Heart right ventricle (tissue), 16 donors: ENCODE measurements at places on chromosomes 16 and 17. TPM values are rescaled to one million over a fixed set of nuclear protein-coding genes. Genes with fewer than 3 reads are reported as not detected.

- no peak for DNase-seq
Measured at GRCh38 chr17:5416901-5417300, 2.6 kb downstream of the NUP88 start.

DNA sequence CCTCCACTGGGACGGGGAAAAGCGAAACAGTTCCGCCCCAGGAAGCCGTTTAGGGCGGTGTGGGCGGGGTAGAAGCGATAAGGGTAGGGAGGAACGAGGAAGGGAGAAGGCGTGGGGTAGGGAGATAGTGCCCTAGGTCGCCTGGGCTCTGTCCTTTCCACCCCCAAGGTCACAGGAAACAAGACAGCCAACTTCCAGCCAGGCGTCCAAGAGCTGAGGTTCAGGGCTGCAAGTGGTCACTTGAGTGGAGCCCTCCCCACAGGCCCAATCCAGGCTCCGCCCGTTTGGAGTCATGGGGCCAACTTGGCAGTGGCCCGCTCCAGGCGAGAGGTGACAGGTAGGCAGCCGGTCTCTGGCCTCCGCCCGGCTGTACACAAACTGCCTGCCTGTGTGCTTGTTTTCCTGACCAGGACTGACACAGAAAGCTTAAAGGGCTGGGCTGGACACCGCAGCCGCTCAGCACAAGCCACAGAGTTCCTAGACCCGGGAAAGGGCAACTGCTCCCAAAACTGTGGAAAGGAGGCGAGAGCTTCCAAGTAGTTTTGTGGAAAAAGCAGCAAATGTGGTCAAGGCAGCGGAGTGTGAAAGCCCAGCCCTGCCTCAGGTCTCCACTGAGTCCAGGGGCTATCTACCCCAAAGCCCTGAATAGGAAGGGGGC is at the start of gene RILP:
Gene RILP (minus strand): TSS at position 23 of the 658 bp plus-strand sequence. CDS start 62 bp downstream, outside the sequence.
- DNase-seq, result peak; percentile 89

DNA sequence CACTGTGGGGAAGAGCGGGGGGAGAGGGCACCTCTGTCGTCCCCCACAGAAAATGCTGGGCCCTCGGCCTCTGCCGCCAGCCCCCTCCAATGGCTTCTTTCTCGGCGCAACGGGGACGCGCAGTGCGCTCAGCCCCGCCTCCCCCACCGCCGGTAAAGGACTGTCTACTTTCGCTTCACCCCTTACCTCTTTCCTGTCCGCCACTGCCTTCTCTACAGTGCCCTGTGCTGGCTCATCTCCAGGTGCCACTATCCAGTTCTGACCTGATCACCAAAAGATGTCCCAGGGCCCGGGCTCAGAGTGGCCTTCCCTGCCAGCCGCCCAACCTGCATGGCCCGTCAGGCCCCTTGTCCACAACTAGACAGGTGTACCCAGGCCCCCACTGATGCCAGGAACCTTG is 7.3 kb downstream of the ENDOV start:
- DNase-seq, result no peak

The ACSM2B gene
- total RNA-seq, result not detected

DNA sequence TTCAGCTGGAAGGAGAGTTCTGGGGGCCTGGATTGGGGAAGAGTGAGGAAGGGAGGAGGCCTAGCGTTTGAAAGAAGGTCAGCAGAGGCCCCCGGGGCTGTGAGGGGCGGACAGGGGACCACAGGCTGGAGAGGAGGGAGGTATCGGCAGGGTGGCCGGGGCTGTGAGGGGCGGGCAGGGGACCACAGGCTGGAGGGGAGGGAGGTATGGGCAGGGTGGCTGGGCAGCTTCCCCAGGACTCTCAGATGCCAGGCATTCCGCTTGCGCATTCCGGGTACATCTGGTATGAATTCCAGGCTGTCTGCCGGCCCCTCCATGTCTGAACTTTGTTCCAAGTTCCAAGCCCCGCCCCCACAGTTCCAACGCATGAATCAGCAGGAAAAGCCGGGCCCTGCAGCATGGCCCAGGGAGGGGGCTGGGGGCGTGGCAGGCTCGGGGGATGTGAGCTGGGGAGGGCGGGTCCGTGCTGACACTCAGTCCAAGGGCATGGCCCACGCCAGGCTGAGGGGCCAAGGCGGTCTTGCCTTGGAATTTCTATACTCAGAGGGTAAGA is 4.3 kb upstream of the TLCD2 start:
- peak; percentile 100 for DNase-seq

GRCh38 chr17:11855306-11855705 is 142.0 kb downstream of the ZNF18 start:
- no peak for DNase-seq

DNA sequence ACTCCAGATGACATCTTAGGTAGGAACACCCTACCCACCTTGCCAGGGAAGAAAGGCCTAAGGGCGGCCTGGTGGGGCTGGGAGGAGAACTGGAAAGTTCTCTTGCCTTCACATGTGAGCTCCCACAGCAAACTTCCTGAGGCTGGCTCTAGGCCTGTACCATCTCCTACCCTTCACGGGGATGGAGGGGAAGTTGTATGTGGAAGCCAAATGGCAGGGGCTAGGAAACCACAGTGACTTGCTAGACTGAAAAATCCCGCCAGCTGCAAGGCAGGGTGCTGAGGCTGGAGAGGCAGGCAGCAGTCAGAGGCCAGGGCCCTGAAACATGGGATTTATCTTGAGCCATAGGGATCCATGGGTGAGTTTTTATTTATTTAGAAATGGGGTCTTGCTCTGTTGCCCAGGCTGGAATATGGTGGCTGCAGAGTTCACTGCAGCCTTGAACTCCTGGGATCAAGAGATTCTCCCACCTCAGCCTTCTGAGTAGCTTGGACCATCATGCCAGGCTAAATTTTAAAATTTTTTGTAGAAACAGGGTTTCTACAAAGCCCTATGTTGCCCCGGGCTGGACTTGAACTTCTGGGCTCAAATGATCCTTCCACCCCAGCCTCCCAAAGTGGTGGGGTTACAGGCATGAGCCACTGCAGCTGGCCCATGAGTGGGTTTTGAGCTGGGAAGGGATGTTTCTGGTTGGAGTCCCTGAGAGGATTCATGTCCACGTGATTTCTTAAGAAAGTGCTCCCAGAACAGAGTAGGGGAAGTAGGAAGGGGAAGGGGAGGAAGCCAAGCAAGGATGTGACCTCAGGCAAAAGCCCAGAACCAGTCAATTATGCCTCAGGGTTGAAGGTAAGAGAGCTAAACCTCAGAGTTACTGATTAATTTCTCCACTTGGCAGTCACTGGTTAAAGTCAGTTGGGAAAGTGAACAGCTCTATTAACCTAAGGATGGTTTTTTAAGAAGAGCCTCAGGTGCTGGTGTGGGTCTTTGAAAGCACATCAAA is 4.0 kb upstream of the KAT8 start:
- DNase-seq, result no peak

DNA sequence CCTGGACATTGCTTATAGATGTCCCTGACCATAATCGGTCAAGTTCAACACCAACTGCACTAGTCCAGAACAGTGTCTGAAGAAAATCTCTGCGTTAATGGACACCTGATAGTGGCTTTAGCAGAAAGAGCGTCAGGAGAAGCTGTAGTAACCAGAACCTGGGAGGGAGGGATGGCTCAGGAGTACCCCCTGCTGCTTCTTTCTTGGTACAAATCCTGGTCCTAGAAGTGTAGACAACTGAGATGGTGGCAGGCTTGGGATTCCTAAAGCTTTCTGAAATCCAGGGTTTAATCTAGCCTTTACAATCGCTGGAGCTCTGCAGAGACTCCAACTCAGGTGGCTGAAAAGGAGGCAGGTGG is 5.4 kb downstream of the MAP3K14 start:
- no peak for DNase-seq

The CD300A gene
- total RNA-seq, result 1.8 TPM

The ZG16B gene
- total RNA-seq, result not detected

The MYCBPAP gene
- total RNA-seq, result 0.63 TPM

The MPV17L gene
- 10.0 TPM for total RNA-seq

DNA sequence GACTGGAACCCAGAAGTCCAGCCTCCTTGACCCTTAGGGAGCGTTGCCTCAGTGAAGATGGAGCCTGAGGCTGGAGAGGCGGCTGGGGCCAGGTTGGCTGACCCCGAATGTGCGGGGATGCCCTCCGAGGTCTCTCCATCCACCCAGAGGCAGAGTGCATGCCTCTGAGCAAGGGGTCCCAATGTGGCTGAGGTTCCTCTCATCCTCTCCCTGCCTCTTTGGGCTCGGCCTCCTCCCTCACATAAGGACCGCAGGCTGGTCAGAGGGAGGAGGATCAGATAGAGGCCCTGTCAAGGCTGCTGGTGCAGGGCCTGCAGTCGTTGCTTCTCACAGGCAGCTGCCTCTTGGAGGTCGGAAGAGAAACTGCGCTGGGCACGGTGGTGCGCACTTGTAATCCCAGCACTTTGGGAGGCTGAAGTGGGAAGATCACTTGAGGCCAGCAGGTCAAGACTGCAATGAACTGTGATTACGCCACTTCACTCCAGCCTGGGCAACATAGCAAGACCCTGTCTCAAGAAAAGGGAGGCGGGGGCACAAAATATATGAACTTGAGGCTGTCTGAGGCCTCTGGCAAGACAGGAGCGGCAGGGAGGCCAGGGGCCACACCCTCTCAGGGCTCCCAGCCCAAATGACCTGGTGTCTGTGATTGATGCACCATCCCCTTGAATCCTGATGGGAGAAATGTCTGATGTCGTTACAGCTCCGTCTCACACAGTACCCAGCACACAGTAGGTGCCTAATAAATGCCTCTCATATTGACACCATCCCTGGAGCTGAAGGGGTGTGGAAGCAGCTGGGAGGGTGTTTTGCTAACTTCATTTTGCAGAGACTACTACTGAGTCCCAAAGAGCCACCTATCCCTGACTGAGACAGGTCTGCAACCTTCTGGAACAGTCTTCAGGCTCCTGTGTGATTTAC is 220.1 kb upstream of the GSE1 start:
- peak; percentile 1 for DNase-seq

DNA sequence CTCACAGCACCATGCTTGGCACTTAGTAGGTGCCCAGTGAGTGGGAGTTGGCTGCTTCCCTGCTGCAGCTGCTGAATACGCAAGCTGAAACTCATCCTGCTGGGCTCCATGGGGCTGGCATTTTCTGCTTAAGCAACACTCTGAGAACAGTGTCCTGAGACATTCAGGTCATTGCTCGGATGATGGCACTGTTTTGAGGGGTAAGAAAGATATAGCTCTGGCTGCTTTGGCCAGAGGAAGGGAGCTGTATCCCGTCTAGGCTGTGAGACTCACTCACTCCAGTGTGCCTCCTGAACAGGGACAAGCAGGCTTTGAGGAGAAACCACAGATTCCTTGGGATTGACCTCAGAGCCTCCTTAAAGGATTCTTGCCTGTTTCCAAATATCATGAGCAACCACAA is 120.5 kb downstream of the CLEC16A start:
- DNase-seq, result no peak

The KRT32 gene
- not detected for total RNA-seq

The EFTUD2 gene
- total RNA-seq, result 63.3 TPM

The STXBP4 gene
- 5.0 TPM for total RNA-seq

The TP53TG3C gene
- not detected for total RNA-seq

The TMEM114 gene
- not detected for total RNA-seq

- no peak for DNase-seq
Measured at GRCh38 chr17:10205549-10206185, 7.3 kb upstream of the GAS7 start.

DNA sequence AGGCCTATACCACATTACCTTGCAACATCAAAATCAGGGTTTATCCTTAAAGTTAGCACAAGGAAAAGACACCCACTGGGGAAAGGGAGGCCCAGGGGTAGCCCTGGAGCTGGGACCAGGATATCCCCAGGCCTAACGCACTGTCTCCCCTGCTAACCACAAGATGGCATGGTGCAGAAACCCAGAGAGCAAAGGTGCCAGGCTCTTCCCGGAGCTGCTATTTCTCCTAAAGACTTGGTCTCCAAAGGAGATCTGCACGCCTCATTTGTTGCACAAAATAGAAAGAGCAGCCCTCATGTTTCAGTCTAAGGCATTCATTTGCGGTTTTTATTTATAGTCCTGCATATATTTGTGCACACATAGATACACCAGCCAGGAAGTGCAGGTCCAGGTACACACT is 408.6 kb downstream of the SOX9 start:
- DNase-seq, result no peak

- DNase-seq, result no peak
Measured at GRCh38 chr16:14309906-14310305, 238.8 kb downstream of the MRTFB start.

DNA sequence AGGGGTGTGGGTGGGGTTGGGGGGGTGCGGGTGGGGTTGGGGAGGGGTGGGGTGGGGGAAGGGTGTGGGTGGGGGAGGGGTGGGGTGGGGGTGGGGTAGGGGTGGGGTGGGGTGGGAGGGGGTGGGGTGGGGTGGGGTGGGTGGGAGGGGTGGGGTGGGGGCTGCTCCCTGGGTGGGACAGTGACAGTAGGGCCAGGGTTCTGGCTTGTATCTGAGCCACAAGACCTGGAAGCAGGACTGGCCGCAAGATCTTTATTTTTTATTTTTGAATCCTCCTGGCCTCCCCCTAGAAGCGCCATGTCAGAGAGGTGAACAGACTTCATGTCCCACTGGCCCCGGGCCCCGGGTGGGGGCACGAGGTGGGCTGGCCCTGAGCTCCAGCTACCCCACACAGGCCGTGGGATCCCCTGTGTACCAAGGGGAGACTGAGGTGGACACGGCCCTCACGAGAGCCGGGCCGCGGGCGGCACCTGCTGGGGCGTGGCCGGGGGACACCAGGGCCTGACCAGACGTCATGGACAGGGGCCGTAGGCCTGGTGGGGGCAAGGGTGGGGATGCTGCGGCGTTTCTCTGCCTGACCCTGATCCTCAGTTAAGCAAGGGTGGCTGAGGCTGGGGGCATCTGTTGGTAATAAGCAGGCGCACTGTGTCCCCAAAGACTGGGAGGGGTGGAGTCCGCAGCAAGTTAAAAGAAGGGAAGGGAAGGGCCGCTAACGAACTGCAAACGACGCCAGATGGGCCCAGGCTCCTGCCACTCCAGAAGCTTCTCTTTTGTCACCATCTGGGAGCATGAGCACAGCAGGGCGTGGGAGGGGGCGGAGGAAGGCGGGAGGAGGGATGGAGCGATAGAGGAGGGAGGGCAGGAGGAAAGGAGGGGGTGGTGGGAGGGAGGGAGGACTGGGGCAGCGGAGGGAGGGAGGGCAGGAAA is 22.3 kb upstream of the PABPN1L start:
- peak; percentile 81 for DNase-seq

GRCh38 chr16:2223942-2224486 is 623 bp downstream of the E4F1 start:
- peak; percentile 33 for DNase-seq

DNA sequence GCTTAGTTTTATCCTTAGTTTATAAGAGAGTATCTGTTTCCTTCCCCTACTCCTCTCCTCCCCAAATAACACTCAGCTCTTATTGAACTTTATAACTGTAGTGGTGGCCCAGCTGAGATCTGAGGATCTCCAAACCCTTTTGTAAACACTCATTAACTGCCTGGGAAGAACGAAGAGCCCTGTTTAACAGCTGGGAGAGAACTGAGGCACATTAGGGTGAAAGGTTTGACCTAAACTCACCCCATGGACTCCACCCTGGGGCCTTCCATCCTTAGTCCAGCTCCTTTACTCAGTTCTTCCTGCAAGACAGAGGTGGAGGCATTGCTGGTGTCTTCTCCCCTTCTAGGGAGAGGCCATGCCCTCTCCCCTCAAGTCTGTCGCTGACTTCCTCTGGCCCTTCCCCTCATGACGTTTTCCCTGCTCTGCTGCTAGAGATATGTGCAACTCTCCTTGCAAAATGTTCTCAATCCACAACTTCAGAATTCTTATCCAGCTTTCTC is 1.2 kb upstream of the RARA start:
- DNase-seq, result no peak

- peak; percentile 8 for DNase-seq
Measured at GRCh38 chr16:51392521-51393187, 241.6 kb upstream of the SALL1 start.

The TMEM186 gene
- 14.2 TPM for total RNA-seq

- DNase-seq, result no peak
Measured at GRCh38 chr17:17942846-17943245, 29.4 kb downstream of the TOM1L2 start.
